ENCODE measurements at places on chromosomes 5 and 9. TPM values are rescaled to one million over a fixed set of nuclear protein-coding genes. Genes with fewer than 3 reads are reported as not detected.
A peak's percentile ranks its signal among the peaks of the same experiment; 100 is the strongest.

The TNFSF15 gene
- 4.9 TPM for polyA plus RNA-seq

DNA sequence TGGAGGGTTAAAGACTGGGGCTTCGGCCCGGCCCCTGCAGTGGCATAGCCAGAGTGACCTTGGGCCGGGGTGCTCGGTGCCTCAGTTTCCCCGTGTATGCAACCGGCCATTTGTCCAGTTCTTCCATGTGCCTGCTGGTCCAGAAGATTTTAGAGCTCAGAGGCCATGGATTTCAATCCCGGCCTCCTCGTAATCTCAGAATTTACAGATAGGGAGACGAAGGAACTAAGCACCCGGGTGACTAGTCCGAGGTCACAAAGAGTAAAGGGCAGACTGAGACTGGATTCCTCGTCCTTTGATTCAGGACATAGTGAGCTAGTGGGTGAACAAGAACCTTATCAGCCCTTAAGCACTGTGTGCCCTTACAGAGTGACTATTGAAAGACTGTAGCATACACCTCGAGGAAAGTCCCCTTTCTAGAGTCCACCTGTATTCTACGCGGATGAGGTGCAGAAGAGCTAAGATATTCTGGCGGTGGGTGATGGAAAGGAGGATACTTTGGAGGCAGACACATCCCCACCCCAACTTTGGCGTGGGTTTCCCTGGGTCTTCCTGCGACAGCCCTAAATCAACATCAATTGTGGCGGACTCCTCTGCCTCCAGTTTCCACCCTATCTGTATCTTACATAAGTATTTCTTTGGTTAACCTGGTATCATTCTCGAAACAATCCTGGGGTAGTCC lies 597 bp downstream of the SLC31A1 start:
- no peak for DNase-seq

GRCh38 chr5:122009436-122009835 lies 47.7 kb downstream of the SRFBP1 start:
- no peak for DNase-seq

DNA sequence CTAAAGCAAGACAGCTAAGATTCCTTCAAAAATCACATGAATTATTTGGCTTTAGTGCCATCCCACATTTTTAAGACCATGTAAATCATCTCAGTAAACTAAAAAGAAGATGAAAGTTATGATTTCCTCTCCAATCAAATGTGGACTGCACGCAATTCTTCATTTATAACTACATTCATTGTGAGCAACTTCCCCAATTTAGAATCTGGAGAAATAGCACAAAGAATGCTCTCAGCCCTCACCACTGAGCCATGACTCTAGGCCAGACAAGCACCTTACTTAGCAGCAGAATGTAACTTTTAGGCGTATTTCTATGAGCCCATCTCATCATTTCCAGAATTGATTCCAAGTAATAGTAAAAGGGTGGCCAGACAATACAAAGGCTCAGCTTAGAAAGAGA lies 616.6 kb downstream of the TLE1 start:
- no peak for DNase-seq

DNA sequence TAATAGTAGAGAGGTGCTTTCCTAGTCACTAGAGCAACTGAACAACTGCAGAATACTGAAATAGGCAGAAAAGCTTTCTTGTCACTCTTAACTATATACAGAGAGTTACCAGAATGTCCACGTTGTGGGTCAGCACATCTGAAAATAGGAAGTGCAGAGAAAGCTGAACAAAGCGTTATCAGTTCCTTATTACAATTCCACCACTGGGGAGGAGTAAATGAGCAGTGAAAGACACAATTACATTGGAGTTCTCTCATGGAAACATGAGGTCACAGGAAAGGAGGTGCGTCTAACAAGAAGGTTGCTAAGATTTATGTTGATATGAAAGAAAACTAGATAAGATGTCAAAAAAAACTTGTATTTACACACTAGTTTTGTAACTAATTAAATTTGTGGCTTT lies 461.9 kb upstream of the COX7C start:
- DNase-seq, result no peak

- no peak for DNase-seq
Observed at GRCh38 chr5:82306151-82306550, 28.0 kb upstream of the RPS23 start.

DNA sequence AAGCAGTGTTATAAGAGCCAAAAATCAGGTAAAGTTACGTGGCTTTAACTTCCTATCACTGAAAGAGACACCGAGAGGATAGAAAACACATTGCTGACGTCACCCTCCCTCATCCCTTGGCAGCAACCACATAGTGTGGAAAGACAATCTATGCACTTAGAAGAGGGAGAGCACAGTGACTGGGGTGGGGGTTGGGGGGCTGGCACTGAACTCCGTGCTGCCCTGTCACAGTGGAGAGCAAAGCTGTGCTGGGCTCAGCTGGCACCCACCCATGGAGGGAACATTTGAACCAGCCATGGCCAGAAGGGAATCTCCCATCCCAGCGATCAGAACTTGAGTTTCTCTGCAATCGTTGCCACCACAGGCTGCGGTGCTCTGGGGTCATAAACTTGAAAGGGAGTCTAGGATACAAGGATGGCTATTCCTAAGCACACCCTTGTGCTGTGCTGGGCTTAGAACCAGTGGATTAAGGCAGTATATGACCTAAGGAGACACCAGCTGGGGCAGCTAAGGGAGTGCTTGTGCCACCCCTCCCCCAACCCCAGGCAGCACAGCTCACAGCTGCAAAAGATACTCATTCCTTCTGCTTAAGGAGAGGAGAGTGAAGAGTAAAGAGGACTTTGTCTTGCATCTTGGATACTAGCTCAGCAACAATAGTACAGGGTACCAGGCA lies 73.4 kb downstream of the KIAA0825 start:
- no peak for DNase-seq

DNA sequence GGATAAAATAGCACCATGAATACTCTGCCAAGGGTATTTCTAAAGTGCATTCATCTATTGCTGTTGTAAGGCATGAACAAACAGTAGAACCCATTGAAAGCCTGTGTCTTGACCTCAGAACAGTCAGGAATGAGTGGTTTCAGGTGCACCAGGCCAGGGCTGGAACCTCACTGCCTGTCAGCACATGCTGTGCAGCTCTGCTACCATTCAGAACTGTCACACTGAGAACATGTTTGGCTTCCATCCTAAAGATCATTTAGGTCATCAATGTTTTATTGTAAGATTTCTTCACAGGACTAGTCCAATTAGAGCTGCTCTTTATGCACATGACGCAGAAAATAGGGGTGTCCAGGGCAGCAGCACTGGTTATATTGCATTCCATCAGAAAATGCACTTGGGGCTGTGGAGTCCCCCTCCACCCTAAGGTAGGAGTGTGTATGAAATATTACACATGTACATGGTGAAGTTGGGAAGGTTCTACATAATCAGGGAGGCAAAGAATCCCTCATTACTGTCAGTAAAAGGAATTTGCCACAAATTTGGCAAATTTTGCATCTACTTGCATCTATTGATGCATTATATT lies 408.0 kb downstream of the CTNND2 start:
- no peak for DNase-seq

DNA sequence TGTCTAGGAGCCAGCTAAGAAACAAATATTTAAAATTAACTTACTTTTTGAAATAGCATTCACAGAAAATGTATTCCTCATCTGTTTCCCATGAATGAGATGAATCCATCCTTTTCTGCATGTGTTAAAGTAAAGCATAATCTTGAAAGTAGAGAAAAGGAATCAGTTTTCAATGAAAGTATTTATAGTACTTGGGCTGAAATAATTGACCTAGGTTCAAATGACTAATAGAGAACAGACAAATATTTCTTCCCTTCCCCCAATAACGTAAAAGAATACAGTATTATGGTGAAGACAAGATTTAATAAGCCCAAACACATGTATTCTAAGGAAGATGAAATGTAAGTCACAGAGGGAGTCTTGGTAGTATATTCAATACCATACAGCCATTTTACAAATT lies 403.5 kb downstream of the ZNF608 start:
- DNase-seq, result no peak

DNA sequence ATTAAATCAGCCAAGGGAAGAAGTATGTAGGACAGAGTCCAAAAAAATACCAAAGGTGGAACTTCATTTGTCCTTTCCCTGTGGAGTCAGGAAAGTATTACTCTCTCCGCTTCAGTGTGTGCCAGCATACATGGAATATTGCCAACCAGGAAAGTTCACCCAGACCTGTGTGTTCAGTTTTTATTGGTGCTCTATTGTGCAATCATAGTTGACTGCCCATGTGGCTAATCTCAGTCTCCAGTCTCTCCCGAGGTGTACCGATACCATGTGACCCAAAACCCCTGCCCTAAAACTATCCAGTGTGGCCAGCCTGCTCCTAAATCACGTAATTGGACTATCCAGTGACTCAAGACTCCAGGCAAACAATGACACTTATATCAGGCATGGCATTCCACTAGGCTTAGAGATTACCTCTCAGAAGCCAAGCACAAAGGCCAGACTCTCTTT lies 38.8 kb downstream of the NFX1 start:
- peak; percentile 29 for DNase-seq
